ENCODE measurements at places on chromosomes 2 and 18.
A peak's percentile ranks its signal among the peaks of the same experiment; 100 is the strongest.

DNA sequence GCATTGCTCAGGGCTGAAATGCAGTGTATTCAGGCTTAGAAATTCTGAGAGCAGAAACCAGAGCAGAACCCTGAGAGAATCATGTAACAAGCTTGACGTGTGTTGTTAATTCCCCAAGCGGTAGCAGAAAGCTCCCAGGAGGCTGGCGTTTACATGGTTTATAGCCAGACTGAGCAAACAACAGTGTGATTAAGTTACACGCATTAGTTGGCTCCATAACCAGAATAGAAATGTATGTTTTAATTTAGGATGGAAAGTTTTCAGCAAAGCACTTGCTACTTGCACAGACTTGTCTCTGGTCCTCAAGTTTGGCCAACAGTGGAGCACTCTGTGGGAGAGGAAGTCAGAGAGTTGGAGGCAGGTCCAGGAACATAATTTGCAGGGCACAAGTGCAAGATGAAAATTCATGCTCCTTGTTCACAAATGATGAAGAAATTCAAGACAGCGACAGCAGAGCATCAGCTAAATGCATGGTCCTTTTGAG, 69.3 kb downstream of the MAPK4 start:
- no peak for DNase-seq

DNA sequence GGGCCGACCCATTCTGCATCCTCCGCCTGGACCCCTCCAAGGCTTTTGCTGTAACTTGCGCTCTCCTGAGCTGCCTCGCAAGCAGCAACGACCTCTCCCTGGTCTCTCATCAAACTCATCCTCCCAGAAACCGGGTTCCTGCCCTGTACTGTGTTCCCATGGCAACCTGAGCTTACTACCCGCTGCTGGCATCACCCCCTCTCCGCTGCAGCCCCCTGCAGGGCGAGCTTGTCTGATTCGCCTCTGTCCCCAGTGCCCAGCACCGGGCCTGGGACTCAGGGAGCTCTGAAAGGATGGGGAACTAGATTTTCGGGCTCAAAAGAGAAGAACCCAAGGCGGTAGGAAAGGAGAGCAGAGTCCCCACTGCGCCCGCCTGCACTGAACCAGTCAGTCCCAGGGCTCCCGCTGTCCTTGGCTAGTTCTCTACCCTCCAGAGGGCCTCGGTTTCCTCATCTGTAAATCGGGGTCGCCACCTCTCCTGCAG, 463 bp downstream of the HS1BP3 start:
- DNase-seq: peak; percentile 59

- DNase-seq: no peak
Measured at GRCh38 chr18:77777163-77777562, 527.5 kb downstream of the GALR1 start.

GRCh38 chr2:184620367-184620766, 22.0 kb downstream of the ZNF804A start:
- no peak for DNase-seq

- DNase-seq: no peak
Measured at GRCh38 chr18:8328126-8328525, 281.1 kb upstream of the RAB12 start.

- no peak for DNase-seq
Measured at GRCh38 chr2:28169492-28169891, 223.2 kb upstream of the FOSL2 start.

DNA sequence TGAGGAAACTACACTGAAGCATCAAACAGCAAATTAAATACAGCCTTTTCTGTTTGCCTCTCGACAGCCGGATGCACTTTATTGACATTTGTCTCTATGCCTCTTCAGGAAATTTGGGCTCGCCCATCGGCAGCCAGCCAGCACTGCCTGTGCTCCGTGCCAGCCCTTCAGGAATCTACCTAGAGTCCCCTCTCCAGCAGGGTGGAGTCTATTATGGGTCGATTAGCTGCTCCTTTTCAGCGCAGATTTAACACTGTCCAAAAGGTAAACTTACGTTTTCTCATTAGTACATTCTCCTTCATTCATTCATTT, 91.5 kb downstream of the MYCN start:
- DNase-seq: no peak

- DNase-seq: no peak
Measured at GRCh38 chr18:57581301-57581934, 5.1 kb downstream of the FECH start.

DNA sequence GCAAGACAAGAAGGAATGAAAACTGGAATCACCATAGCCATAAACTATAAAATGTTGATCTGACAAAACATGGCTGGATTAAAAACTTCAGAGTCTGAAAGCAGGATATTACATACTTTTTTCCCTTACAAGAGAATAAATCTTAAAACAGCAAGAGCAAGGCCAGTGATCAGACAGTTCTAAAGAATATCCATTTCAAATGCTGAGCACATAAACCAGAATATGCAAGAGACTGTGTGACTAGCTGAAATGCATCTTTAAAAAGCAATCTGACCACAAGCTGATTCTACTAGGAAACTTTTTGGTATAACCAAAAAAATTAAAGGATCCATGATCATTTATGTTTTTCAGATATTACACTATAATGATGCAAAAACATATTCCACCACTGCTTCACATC, 120.7 kb upstream of the RNU4ATAC start:
- no peak for DNase-seq

GRCh38 chr2:180655842-180656454, 324.5 kb upstream of the UBE2E3 start:
- no peak for DNase-seq

DNA sequence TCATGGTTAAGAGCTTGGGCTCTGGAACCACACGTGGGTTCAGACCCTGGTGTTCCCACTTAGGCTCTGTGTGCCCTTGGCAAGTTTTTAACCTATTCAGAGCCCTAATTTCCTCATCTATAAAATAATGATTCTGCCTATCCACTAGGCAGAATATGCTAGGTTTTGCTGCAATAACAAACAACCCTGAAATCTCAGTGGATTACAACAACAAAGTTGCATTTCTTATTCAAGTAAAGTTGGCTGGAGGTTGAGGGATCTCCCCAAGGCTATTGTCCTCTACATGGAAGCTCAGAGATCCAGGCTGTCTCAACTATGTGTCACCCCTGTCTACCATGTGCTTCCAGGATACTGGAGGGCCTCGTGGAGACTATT, 275.4 kb upstream of the SIX2 start:
- no peak for DNase-seq

- no peak for DNase-seq
Measured at GRCh38 chr2:175181877-175182308, 383 bp upstream of the ATP5MC3 start.

DNA sequence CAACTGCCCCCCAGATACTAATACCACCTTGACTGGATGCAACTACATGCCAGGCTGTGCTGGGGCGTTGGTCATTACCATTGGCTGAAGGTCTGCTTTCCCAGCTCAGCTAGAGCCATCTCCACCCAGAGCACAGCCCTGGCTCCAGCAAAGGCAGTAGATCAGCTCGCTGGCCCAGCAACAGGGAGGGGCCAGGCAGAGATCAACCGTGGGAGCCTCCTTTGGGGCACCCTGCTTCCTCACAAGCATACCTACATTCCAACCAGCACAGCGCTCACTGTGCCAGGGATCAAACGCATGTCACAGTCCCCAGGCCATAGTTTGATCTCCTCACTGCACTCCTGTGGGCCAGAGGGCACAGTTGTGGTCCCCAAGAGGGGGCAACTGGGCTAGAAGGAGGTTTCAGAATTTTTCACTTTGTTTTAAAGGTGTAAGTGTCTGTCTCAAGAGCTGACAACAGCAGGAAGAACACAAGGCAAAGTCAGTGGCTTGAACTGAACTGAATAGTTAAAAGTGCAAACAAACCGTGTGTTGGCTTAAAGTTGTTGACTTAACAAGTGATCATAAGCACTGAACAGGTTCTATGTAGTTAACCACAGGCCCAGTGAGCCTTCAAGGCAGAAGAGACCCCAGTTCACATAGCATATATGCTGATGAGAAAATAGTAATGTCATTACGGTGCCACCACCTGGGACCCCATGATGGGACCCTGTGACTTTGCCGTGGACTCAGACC, 70.1 kb upstream of the BZW1 start:
- DNase-seq: no peak

DNA sequence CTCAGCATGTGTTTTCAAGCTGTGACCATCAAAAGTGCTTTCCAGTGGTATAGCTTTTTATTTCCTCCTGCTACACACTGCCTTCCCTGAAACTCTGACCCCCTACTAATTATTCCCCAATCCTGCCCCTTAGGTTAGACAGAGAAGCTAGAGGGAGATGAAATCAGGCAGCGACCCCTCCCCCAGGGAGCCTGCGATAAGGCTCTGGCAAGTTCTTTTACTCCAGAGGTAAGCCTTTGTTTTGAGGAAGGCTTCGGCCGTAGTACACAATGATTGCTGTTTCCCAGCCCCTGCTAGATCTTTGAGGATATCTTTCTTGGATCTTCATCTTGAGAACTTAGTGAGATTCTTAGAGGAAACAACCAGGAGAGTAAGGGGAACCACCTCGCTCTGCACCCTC, 33.5 kb upstream of the NOL4 start:
- DNase-seq: no peak

GRCh38 chr18:80147037-80147417, 38.0 kb downstream of the ADNP2 start:
- DNase-seq: no peak

DNA sequence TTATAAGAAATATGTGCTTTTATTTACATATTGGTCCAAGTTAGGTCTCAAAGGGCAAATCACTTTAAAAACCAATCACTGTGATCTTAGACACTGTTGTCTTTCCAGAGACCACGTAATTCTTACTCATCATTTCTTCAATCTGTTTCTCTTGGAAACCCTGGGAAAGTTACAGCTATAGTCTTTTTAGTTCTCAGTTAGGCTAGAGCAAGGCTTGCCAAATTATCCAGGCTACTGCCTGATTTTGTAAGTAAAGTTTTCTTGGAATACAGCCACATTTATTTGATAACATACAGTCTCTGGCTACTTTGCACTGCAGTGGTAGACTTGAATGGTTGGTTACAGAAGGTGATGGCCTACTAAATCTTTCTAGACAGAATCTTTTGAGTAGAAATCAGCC, 106.0 kb downstream of the KIAA1328 start:
- DNase-seq: peak; percentile 49

- no peak for DNase-seq
Measured at GRCh38 chr18:54973046-54973445, 13.8 kb upstream of the CCDC68 start.

DNA sequence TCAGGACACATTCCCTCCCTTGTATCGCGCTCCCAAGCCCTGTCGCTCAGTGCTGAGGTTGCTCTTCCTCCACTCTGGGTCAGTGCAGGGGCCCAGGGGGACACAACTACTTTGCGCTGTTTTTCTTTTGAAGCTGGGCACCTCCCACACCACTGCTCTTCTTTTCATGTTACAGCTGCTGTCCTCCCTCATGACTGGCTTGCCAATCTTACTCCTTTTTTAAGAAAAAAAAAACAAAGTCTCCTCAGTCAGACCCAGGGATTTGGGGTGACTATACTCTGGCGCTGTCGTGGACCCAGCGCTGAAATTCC, 220.1 kb downstream of the SEPTIN10 start:
- no peak for DNase-seq

GRCh38 chr2:143463719-143464118, 334.5 kb downstream of the ARHGAP15 start:
- DNase-seq: no peak
